ENCODE measurements at places on chromosomes 3 and 15. TPM values are rescaled to one million over a fixed set of nuclear protein-coding genes. Genes with fewer than 3 reads are reported as not detected.

DNA sequence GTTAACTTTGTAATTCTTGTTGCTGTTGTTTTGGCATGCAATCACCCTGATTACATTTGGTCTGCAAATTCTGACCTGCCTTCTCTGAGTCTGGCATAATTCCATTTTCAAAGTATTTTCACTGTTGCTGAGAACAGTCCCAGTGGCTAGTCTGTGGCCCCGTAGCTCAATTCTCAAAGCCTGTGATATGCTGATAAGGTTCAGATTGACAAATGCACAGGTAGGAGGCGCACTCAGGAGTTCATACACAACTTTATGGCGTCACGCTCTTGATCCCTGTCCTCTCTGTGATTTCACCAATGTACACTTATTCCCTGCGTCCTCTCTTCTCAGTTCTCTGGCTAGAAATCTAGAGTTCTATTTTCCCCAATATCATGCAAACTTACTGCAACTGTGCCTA lies 376.6 kb upstream of the SLCO3A1 start:
- H3K27ac ChIP-seq = no peak overlapping the region
- no peaks in the 10 kb centered on the region for H3K36me3 ChIP-seq
- H3K4me1 ChIP-seq = no peaks in the 10 kb centered on the region
- no peak overlapping the region for H3K4me3 ChIP-seq
- H3K27me3 ChIP-seq = no peaks in the 10 kb centered on the region
- no peak for DNase-seq

GRCh38 chr15:69994429-69995205 lies 103.1 kb downstream of the TLE3 start:
- no peak overlapping the region for H3K4me3 ChIP-seq
- no peak overlapping the region for H3K27ac ChIP-seq
- H3K27me3 ChIP-seq = no peaks in the 10 kb centered on the region
- H3K4me1 ChIP-seq = no peaks in the 10 kb centered on the region
- no peaks in the 10 kb centered on the region for H3K36me3 ChIP-seq

DNA sequence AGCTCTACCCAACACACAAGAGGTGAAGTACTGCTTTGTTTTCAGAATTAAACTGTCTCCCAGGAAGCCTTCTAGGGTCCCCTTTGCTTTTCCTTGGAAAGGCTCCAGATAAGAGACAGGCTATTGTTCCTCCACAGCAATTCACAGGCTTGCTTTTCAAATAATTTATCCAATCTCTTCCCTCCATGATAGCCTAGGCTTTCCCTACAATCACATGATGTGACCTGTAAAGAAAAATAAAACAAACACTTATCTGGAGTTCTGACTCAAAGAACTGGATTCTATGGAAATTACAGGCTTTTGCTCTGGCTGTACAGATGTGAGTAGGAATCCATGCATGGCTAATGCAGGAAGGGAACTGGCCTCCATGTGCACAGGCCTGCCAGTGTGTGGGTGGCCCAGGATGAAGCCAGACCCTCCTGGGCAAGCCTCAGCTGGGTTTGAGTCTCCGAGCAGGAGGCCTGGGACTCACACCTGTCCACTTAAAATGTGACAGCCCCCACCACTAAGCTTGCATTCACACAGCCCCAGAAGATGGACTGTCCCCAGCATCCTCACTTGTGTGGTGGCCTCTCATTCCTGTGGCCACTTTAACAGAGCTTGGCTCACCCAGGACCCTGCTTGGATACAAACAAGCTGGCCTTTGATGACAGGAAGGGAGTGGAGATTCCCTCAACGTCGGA lies 75.8 kb upstream of the LEKR1 start:
- H3K27me3 ChIP-seq = no peaks in the 10 kb centered on the region
- H3K27ac ChIP-seq = no peak overlapping the region
- DNase-seq = no peak
- no peak overlapping the region for H3K4me3 ChIP-seq

The CCK gene
- 4.5 TPM for total RNA-seq

- H3K27ac ChIP-seq = no peak overlapping the region
- H3K4me3 ChIP-seq = no peak overlapping the region
- no peaks in the 10 kb centered on the region for H3K27me3 ChIP-seq
- no peaks in the 10 kb centered on the region for H3K36me3 ChIP-seq
These were observed 39.2 kb upstream of the HERC1 start for GRCh38 chr15:63872759-63873510.

The C3orf20 gene
- total RNA-seq = 0.11 TPM

- no peak overlapping the region for H3K27ac ChIP-seq
- H3K36me3 ChIP-seq = no peaks in the 10 kb centered on the region
- H3K4me3 ChIP-seq = no peak overlapping the region
These were observed 412 bp downstream of the SLC51A start for GRCh38 chr3:196216681-196217211.

DNA sequence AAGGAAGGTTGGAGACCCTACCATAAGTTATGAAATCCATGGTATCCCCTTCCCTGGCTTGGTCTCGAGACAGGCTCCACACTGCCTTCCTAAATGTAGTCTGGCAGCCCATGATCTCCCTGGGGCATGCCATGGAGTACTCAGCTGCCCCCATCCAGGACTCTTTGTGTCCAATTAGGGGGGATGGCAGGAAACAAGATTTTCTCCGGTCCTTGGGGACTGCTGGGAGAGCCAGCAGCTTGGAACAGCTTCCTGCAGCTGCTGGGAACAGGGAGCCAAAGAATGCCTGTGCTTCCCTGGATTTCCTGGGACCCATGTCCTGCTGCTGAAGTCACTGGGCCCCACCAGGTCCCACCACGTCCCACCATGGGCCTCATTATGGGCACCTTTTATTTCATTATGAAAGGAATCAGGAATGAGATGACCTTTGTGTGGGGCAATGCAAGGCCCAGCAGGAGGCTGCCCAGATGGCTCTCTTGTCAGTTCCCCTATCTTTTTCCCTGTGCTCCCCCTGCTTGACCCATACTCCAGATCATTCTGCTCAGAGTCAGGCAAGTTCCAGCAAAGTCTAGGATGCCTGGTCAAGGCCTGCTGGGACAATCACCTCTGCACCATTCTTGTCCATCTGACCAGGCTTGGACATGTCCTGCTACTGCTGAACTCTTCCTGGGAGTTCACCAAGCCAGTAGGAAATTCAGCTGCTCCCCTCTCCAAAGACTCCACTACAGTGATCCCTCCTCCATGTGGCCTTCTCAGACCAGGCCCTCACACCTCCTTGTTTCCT lies 15.0 kb upstream of the DAG1 start:
- no peak overlapping the region for H3K4me3 ChIP-seq
- DNase-seq = no peak
- H3K27ac ChIP-seq = no peak overlapping the region
- H3K36me3 ChIP-seq = no peaks in the 10 kb centered on the region
- H3K27me3 ChIP-seq = no peaks in the 10 kb centered on the region

GRCh38 chr3:21466476-21466875 lies 284.5 kb downstream of the ZNF385D start:
- H3K36me3 ChIP-seq = no peaks in the 10 kb centered on the region
- no peaks in the 10 kb centered on the region for H3K27me3 ChIP-seq
- no peak overlapping the region for H3K27ac ChIP-seq

GRCh38 chr3:58079773-58080172 lies 71.6 kb downstream of the FLNB start:
- H3K4me3 ChIP-seq = no peak overlapping the region
- no peaks in the 10 kb centered on the region for H3K27me3 ChIP-seq
- peaks cover 52% of the 10 kb centered on the region for H3K4me1 ChIP-seq
- DNase-seq = no peak
- H3K27ac ChIP-seq = peak overlapping the region; percentile 40

The GRIP2 gene
- 0.92 TPM for total RNA-seq

The UBAP1L gene
- total RNA-seq = 1.2 TPM

DNA sequence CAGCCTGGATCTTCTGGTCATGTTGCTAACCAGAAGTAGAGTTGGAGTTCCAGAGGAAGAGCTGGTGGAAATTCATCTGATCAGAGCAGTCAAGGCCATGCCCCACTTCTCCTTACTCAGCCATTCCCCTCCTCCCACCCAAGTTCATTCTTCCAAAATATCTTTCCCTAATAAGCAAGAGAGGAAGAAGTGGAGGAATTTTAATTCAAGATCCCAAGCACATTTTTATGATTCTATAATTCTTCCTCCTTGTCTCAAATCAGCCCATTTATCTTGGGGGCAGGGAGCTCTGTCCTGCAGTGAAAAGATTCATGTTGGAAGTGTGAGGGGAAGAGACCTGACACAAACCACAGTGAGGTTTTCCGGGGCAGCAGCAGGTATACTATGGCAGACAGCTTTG lies 85.0 kb upstream of the GALNT15 start:
- no peak overlapping the region for H3K27ac ChIP-seq
- no peaks in the 10 kb centered on the region for H3K36me3 ChIP-seq
- H3K27me3 ChIP-seq = no peaks in the 10 kb centered on the region
- no peak for DNase-seq
- H3K4me3 ChIP-seq = no peak overlapping the region
- H3K4me1 ChIP-seq = peaks cover 37% of the 10 kb centered on the region

The SQOR gene
- 62.8 TPM for total RNA-seq

DNA sequence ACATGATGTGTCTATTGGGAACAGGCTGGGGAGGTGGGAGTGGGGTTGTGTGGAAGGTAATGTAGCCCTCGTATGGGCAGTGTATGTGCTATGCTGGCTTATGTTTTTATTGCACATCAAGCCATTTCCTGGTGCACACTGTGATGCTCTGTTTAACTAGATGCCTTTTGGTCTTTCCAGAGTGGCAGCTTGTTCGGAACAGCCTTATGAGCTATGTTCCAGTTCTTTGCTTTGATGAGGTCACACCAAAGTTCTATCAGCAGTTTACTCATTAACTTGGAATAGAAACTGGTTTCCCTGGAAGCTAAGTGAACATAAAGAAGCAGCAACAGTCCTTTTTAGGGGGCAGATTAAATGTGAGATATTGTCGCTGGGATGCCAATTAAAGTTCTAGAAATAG lies 133.9 kb downstream of the DIPK2A start:
- H3K4me1 ChIP-seq = peaks cover 27% of the 10 kb centered on the region
- no peaks in the 10 kb centered on the region for H3K36me3 ChIP-seq
- no peak for DNase-seq
- H3K4me3 ChIP-seq = no peak overlapping the region
- no peaks in the 10 kb centered on the region for H3K27me3 ChIP-seq
- no peak overlapping the region for H3K27ac ChIP-seq

- H3K36me3 ChIP-seq = no peaks in the 10 kb centered on the region
- no peak overlapping the region for H3K4me3 ChIP-seq
- H3K27me3 ChIP-seq = no peaks in the 10 kb centered on the region
- peaks cover 22% of the 10 kb centered on the region for H3K4me1 ChIP-seq
- H3K27ac ChIP-seq = no peak overlapping the region
These were observed 168.7 kb downstream of the TMEM108 start for GRCh38 chr3:133206921-133207320.

The TLR9 gene
- 0.13 TPM for total RNA-seq

The SMCO1 gene
- not detected for total RNA-seq

DNA sequence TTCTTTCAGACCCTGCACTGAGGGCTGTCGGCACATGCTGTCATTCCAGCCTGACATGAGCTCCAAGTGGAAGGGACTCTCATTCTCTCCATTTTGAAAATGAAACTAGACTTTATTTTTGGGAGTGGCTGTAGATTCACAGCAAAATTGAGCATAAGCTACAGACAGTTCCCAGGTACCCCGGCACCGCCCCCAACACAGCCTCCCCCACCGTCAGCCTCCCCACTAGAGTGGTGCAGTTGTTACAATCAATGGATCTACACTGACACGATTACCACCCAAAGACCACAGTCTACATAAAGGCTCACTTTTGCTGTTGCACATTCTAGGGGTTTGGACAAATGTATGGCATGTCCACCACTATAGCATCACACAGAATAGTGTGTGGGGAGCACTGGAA lies 29.5 kb upstream of the FGD5 start:
- H3K4me3 ChIP-seq = no peak overlapping the region
- peaks cover 27% of the 10 kb centered on the region for H3K4me1 ChIP-seq
- no peak overlapping the region for H3K27ac ChIP-seq
- peaks cover 33% of the 10 kb centered on the region for H3K27me3 ChIP-seq

The FGF7 gene
- 60.2 TPM for total RNA-seq

DNA sequence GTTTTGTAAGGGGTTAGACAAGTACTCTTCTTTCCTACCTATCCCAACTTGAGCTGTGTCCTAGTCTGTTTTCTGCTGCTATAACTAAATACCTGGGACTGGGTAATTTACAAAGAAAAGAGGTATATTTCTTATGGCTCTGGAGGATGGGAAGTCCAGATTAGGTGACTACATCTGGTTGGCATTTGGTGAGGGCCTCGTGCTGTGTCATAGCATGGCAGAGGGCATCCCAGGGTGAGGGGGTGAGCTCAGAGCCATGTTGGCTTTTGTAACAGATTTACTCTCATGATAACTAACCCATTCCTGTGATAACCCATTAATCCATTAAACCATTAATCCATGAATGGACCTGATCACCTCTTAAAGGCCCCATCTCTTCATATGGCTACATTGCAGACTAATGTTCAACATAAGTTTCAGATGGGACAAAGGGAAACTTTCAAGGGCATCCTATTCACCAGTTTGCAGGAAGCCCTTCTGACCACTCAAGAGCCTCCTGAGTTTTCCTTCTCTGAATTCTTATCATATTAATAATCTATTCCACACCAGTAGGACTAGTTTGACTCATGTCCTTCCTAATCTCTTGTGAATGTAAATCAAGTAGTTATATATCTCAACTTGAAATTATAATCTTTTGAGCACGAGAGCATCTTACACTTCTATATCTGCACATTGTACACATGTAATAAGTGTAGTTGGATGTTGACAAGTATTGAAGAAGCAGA lies 185.7 kb upstream of the ZPLD1 start:
- H3K27me3 ChIP-seq = no peaks in the 10 kb centered on the region
- H3K4me1 ChIP-seq = no peaks in the 10 kb centered on the region
- no peak for DNase-seq
- no peak overlapping the region for H3K27ac ChIP-seq
- H3K36me3 ChIP-seq = no peaks in the 10 kb centered on the region
- no peak overlapping the region for H3K4me3 ChIP-seq

The CPNE9 gene
- not detected for total RNA-seq

DNA sequence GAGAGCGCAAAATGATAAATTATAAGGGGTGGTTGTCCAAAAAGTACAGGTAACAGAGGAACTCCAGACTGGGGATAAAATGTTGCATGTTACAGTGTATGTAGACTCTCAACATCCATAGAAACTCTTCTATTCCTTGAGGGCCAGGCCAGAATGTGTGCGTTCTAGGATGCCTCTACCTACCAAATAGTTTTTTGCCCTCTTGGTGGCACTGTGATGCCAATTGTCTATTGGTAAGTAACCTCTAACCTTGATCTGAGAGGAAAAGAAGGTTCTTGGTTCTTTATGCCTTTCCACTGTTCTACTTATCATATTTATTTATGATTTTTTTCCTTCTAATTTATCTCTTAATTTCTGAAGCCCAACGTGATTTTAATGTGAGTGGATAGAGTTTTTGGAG lies 424.6 kb downstream of the GRM7 start:
- H3K27ac ChIP-seq = no peak overlapping the region
- H3K4me3 ChIP-seq = no peak overlapping the region
- H3K4me1 ChIP-seq = no peaks in the 10 kb centered on the region
- H3K27me3 ChIP-seq = no peaks in the 10 kb centered on the region
- H3K36me3 ChIP-seq = no peaks in the 10 kb centered on the region

DNA sequence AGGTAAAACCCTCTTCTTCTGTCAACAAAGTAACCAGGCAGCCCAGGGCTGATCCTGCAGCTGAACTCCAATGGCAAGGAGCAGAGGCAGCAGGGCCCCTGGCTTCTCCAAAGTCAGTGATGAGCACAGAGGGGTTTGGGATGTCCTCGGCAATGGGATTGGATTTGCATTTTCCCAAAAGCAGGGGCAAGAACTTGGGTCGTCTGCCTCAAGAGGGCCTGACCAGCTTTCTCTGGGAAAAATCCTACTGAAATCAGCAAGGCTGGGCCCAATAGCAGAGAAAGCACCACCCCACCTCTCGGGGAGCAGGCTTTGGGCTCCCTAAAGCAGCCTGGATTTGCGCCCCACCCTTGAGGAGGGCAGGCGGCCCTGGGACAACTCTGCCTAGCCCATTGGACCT lies 210.0 kb upstream of the IGF1R start:
- no peak overlapping the region for H3K4me3 ChIP-seq
- DNase-seq = no peak
- no peaks in the 10 kb centered on the region for H3K4me1 ChIP-seq
- H3K36me3 ChIP-seq = no peaks in the 10 kb centered on the region

Measured in esophagus muscularis mucosa (tissue), 4 donors.